Mammary epithelial cell (primary cell): ENCODE measurements at places on chromosomes 11 and 22.

DNA sequence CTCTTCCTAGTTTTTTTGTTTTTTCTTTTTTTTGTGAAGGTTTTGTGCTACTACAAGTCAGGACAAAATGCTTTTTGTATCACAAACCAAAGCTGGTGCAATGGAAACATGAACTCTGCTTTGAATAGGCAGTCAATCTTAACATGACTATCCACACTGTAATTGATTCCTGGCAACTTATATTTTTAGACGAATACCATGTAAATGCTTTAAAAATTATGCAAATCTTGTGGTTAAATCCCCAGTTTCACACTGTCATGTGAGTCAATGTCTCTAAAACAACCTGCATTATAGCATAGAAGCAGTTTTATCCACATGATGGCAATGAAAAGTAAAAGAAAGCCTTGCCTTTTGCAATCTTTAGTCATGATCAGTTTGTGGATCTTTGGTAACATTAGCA lies 8.9 kb downstream of the TRPC6 start:
- no peak for DNase-seq

DNA sequence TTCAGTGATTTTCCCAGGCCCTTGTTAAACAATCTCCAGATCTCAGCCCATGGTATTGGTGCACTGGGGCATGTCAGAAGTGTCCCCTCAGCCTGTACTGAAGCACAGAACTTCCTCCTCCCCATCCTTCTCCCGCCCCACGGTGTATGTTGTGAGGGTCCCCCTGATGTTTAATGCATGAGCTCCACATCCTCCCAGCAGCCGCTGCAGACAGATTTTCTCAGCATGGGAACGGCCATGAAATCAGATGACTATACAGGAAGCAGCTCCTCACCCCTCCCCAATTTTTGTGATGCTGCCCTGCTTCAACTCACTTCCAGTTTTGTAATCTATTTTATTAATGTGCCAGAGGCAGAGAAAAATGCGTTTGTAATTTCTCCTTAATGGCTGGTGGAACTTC lies 406.0 kb downstream of the MIAT start:
- DNase-seq: no peak

DNA sequence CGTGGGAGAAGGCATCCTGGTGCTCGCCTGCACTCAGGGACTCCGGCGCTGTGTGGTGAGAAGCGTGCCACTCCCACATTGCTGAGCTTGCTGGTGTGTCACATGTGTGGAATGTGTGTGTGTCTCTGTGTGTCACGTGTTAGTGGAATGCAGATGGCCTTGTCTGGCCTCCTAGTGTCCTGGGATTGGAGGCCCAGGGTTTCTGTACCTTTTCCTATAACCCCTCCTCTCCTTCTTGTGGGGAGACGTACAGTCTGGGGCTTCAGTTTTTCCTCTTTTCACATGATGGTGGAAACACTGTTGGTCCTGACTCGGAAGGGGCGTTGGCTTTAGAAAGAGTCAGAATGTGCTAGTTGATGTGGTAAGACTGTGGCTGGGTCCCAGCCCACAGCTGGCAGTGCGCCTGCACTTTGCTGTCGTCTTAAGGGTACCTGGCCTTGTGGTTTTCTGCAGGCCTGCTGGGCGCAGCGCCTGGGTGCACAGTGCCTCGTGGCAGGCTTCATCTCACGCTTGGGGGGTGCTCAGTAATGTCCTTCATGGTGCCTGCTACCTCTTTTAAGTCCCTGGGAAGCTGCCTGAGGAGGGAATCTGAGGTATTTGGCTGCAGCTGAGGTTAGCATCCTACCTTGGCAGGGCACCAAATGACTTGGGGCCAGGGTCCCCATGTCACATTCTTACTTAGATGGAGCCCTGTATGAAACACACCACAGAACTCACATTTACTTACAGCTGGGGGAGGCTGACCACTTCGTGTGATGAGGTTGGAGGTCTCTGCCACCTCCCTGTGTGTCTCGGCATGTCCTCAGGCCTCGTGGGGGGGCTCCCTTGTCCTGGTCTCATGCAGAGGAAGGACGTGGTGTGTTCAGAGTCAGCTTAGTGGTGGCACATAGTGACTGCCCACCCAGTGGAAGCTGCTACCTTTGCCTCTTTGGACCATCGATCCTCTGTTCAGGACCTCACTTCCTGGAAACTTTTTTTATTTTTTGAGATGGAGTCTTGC lies 61.9 kb downstream of the MED15 start:
- DNase-seq: peak; percentile 93

GRCh38 chr11:46334211-46334610 lies 13.1 kb upstream of the DGKZ start:
- DNase-seq: no peak

- DNase-seq: no peak
Measured at GRCh38 chr11:72604256-72604655, 70.0 kb downstream of the PDE2A start.

- no peak for DNase-seq
Measured at GRCh38 chr11:76732643-76733042, 50.5 kb upstream of the TSKU start.

- DNase-seq: no peak
Measured at GRCh38 chr11:57179681-57180080, 2.1 kb upstream of the LRRC55 start.

DNA sequence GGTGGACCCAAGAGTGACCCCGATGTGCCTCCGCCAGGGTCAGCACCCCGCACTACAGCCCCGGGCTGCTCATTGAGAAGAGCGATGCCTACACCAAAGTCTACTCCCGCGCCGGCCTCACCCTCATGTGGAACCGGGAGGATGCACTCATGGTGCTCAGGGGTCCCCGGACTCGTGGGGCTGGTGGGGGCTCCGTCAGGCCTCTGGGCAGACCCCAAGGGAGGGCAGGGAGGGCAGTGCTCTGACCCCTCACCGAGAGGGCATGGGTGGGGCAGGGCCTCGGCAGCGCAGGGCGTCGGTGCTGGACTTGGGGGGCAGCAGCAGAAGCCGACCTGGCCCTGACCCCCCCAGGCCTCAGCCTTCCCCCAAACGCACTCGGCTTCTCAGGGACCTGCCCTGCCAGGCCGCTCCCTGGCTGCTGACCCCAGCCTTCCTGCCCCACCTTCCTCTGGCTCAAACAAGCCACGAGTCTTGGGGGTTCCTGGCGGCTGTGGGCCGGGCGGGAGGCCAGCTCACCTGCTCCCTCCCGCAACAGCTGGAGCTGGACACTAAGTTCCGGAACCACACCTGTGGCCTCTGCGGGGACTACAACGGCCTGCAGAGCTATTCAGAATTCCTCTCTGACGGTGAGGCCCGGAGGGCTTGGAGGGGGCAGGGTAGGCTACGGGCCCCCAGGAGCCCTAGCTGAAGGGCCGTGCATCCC lies 2.9 kb downstream of the MUC2 start:
- no peak for DNase-seq

DNA sequence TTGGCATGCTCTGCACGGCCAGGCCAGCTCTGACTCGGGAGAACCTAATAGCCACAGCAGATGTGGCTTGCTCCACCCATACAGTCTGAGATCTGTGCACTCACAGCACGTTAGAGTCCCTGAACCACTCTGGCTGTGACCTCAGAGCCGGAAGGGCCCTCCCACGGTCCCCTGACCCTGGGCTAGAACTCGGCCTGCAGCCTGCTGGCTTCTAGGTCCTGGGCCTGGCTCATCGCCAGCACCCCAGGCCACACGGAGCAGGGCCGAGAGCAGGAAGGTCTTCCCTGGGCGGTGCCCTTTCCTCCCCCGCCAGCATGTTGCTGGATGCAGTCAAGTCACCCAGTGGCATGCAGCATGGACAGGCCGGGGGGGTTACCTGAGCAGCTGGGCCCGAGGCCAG lies 35.3 kb upstream of the TTLL12 start:
- no peak for DNase-seq

- no peak for DNase-seq
Measured at GRCh38 chr11:76663486-76663810, 7.1 kb downstream of the LRRC32 start.

GRCh38 chr11:36385121-36385970 lies 89.3 kb downstream of the PRR5L start:
- no peak for DNase-seq

DNA sequence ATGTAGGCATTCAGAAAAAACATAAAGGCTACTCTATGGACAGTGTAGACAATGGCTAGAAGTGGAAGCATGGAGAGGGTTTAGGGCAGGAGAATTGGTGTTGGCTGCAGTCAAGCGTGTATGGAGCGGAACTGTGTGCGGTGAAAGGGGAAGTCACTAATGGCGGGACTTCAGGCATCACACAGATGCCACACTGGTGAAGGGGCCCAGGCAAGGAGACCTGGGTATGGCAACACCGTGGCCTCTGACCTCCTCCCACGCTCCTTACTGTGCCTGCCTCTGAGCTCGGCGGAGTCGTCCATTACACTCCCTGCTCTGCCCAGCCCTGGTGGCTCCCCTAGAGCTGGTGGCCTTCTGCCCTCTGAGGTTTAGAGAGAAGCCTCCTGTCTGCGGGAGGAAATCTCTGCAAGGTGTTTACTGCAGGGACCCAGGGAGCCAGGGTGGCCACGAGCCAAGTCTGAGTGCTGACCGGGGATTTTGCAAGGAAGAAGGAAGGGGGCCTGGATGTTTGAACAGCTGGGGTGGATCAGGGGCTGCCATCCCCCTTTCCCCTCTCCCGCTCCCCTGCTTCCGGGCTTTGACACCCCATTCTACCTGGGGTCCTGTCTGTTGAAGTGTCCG lies 75.1 kb upstream of the TSPAN18 start:
- no peak for DNase-seq

DNA sequence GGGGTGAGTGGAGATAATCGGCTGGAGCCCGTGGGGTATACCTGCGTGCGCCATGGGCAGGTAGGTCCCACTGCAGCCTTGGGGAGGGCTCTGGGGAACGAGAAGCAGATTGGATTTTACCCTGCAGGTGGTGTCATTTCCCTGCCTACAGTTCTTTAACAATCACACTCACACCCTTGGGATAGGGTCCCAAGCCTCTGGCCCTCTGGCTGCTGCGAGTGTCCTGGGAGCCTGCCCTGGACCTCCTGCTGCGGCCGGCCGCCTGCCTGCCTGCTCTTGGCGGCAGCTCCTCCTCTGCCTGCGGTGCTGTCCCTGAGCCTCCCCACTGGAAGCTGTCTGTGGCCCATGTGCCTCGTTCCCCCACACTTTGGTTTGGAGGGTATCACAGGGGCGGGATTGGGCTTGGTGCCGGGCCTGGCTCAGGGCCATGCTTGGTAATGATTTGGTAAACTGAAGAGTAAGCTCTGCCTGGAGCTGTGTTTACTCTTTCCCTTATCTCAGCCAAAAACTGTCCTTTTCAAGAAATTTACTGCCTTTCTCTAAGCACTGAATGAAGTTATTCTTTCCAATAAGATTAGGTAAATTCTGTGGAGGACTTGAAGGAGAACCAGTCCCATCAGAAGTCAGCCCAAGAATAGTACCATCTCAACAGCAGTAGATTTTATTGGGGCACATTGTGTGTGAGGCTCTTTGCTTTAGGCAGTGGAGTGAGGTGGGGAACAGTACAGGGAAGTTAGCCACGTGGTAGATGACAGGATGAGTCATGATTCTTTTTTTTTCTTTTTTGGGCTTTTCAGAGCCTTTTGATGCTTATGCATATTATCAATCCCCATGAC lies 53.7 kb downstream of the TBC1D22A start:
- no peak for DNase-seq

DNA sequence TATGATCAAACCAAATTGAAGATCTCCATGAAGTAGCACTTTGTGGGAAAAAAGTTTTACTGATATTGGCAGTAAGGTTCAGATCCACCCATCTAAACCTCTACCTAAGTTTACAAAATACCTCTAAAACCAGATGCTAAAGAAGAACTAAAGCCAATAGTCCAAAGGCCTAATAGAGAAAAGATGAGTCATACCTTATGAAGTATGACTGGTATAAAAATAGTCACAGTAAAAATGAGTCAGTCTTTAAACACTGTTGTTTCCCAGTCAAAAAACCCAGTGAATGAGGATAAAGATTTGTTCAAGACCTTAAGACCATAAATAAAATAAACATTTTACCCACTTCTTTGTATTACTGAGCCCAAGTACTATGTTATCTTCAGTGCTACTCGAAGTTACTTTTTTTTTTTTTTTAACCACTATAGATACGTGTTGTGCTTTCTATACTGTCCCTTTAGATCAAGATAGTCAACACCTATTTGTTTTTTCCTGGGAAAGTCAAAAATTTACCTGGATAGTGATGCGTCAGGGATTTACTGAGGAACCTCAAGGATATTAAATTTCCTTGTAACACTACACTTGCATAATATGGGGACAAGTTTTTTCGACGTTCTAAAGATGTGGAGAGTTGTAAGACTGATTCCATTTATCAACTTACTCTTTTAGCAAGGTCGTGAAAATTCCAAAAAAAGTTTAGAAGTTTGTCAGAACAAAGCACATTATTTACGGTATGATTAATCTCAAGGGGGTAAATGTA lies 87.3 kb downstream of the CCDC73 start:
- DNase-seq: peak; percentile 73

DNA sequence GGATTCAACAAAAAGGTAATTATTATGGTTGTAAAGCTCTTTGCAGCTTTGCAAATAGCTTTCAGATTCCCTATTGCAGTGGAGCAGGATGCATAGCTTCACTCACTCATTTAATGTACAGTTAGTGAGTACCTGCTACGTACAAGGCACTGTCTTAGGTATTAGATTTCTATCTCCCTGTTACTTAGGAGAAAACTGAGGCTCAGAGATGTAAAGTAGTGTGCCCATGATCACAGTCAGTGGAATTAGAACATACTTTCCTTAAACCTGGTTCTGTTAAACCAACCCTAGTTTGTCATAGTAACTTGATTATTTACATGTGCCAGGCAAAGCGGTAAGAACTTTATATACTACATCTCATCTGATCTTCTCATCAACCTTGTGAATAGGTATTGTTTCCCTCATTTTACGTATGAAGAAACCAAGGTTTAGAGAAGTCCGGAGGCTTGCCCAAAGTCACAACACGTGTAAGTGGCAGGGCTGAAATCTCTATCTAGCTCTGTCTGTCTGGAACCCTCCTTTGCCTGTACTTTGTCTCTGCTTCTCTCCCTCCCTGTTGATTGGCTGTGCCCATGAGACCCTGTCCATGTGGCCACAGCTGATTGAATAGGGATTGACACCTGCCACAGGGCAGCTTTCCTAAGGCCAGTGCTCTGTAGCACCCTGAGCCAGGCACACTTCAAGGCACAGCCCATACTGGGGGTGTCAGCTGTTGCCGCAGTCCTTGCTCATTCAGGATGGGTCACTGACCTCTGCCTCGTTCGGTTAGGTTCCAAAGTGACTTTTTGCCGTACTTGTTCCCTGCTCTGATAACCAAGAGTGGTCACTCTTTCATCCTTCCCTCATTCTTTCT lies 63.8 kb upstream of the PRSS23 start:
- no peak for DNase-seq

DNA sequence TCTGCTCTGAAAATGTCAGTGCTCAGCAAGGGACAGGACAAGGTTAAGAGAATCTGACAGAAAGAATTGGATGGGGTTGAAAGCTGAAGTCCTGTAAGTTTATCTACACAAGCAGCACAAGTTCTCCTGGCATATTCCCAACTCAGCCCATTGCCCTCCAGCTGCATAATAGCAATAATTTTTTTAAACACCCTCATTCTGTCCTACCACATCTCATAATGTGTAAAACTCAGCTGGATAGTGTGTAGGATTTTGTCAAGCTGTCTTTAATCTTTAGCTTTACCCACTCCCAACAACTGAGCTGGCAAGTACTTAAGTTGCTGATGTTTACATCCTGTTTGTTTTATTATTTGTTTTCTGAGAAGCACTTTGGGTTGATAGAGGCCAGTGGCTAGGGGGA lies 158.9 kb downstream of the CADM1 start:
- no peak for DNase-seq
